ENCODE measurements at places on chromosomes 4 and X.

DNA sequence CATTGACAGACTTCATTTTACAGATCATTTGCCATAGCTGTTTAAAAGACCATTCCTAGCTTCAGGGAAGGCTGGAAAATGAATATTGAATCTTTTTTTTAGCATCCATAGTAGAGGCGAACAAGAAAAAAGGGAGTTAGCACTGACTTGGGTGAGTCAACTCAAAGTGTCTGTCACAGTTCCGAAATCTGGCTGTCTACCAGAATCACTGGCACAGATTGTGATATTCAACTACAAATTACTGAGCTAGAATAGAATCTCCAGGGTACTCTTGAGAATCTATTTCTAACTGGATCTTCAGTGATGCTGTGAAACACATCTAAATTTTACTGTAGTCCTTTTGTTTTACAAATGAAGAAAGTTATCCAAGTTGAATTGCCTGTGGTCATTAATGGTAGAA is 31.5 kb downstream of the SEC24B start:
- DNase-seq: no peak

DNA sequence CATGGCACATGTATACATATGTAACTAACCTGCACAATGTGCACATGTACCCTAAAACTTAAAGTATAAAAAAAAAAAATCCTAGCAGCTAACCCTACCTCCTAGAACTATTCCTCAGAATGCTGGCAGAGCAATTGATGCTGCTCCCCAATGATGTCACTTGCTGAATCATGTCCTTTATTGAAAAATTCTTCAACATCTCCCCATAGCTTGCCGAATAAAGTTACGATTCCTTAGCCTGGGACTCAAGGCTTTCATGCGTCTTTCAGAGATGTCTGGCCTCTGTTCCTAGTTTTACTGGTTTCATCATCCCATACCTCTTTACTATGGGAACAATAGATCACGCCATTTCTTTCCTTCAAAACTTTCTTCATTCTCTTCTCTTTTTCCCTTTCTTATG is 174.7 kb upstream of the FAT1 start:
- no peak for DNase-seq

DNA sequence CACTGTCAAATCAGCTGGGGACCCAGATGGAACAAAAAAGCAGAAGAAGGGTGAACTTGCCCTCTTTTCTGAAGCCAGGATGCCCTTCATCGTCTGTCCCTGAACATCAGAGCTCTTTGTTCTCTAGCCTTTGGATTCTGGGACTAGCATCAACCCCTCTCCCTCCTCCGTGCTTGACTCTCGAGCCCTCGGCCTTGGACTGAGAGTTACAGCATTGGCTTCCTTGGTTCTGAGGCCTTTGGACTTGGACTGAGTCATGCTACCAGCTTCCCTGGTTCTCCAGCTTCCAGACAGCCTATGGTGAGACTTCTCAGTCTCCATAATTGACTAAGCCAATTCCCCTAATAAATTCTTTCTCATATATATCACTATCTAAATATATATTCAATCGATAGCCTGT is 38.4 kb downstream of the WDFY3 start:
- DNase-seq: no peak

DNA sequence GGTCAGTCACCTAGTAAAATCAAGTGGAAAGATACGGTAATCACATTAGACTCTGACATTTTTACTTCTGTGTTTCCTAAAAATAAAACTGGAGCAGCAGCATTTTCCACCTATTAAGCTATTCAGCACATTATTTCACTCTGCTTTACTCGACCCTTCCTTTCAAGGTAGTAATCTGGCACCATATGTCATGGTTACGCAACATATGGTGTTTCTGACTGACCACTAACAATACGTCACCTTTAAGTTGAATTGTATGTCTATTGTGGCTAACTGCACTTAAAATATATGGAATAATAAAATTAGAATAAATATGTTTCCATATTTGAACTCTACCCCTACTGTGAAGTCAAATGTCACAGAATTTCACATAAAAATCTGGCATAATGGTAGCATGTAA is 168.8 kb downstream of the CDS1 start:
- no peak for DNase-seq

GRCh38 chrX:132842460-132843238 is 115.8 kb downstream of the HS6ST2 start:
- no peak for DNase-seq

DNA sequence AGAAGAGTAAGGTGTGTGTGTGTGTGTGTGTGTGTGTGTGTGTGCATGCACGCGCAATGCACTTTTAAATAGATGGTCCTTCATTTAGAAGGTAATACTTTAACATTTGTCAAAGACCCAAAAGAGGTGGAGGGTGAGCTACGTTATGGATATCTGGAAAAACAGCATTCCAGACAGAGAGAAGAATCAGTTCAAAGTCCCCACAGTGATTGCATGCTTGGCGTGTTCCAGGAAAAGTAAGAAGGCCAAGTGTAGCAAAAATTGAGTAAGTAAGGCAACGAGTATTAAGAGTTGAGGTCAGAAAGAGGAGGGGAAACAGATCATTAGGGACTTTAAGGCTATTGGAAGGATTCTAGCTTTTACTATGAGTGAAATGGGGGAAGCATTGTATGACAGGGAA is 21.9 kb upstream of the GABRE start:
- DNase-seq: no peak

- no peak for DNase-seq
These were observed 248.9 kb downstream of the BCOR start for GRCh38 chrX:39848900-39849299.

DNA sequence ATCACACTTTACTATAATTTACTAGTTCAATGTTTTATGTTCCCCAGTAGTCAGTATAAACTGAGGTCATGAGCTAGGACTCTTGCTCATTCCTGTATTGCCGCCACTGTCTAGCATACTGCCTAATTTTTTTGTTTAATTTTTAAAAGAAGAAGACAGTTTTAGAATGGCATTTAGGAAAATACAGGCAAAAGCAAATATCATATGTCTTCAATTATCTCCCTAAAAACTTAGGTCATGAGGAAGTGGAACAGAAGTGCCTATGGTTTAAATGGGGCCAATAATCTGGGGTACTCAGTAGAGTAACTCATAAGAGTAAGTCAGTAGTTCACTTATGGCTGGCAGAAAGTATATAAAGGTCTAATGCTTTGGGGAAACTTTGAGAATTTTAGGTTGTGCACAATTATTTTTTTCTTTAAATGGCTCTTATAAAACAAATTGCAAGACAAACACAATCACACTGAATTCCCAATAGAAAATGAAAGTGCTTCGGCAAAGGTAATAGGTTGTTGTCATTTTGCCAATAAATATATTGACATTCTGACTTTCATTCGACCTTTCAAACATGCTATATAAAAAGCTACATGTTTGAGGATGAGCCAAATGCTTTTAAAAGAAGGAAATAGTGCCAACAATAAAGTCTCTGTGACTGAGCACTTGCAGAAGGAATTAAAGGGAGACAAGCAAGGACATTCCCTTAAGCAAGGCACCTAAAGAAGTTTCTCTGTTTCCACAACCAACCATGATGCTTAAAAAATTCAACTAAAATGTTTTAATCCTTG is 390.1 kb downstream of the PDGFC start:
- no peak for DNase-seq

DNA sequence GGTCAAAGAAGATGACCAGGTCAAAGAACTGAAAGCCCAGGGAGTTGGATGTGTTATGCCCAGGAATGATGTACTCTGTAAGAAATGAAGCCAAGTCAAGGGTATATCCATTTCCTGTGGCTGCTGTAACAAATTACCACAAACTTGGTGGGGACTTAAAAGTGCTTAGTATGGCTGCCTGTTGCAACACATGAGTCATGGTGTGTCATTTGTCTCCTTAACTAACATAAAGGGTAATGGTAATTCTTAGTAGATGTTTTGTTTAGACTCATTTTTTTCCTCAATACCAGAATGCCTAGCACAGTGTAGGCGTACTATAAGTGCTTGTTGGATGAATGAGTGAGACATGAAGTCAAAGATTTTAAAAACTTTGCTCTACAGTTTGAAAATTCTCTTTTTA is 45.7 kb downstream of the SYTL5 start:
- DNase-seq: no peak

GRCh38 chrX:129235903-129236302 is 287.4 kb downstream of the SMARCA1 start:
- no peak for DNase-seq

DNA sequence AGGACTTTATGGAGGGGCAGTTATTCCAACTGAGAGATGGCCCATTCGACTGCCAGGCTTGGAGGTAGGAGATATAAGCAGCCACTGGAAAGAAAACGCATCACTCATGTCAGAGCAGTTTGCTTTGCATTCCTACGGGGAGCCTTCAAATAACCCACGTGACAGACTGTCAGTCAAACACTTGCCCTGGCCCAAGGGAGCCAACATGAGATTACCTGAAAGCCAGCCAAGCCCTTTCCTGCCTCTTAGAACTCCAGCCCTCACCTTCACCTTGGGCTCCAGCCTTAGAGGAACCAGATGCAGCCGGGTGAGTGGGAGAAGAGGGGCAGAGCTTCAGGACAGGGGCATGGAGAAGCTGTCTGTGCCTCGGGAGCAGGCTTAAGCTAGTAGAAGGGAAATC is 95.3 kb upstream of the CXCL13 start:
- DNase-seq: no peak

DNA sequence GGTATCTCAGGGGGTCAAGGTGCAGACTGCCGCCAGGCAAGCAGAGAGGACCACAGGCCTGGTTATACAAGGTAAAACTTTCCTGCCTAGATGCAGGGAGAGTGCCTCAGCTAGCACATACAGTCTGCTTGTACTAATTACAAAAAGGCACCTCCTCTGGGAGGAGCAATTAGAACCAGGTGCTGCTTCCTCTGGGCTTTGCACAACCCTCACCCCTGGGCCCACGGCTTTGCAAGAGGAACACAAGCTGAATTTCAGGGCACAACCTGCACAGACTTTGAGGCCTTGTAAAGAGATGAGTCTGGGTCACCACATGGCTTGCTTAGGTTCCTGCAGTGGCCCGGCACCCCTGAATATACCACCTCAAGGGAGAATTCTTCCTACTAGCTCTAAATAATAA is 9.2 kb upstream of the CITED1 start:
- DNase-seq: no peak

- DNase-seq: no peak
These were observed 87.2 kb downstream of the RASL11B start for GRCh38 chr4:52949336-52949735.

- no peak for DNase-seq
These were observed 76.1 kb downstream of the HMGB2 start for GRCh38 chr4:173257732-173258717.

GRCh38 chrX:39645178-39645895 is 452.4 kb downstream of the BCOR start:
- DNase-seq: peak; percentile 76

DNA sequence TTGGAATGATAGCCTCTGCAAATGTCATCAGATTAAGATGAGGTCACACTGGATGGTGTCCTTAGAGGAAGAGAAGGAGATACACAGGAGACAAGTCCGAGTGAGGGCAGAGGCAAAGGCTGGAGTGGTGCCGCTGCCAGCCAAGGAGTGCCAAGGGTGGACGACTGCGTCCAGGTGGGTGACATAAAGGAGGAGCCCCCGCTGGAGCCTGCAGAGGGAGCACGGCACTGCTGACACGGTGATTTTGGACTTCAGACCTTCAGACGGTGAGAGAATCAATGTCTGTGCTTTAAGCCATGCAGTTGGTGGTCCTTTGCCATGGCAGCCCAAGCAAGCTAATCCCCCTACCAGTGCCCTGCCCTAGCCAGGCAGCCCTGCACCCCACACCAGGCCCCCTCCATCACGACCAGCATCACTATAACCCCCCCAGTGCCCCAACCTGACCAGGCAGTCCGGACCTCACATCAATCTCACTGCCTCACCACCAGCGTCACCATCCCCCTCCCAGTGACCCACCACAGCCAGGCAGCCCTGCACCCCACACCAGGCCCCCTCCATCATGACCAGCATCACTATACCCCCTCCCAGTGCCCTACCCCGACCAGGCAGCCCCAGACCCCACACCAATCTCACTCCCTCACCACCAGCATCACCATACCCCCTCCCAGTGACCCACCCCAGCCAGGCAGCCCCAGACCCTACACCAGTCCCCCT is 130.0 kb downstream of the HMX1 start:
- no peak for DNase-seq

GRCh38 chr4:104205116-104205515 is 289.6 kb downstream of the CXXC4 start:
- no peak for DNase-seq

DNA sequence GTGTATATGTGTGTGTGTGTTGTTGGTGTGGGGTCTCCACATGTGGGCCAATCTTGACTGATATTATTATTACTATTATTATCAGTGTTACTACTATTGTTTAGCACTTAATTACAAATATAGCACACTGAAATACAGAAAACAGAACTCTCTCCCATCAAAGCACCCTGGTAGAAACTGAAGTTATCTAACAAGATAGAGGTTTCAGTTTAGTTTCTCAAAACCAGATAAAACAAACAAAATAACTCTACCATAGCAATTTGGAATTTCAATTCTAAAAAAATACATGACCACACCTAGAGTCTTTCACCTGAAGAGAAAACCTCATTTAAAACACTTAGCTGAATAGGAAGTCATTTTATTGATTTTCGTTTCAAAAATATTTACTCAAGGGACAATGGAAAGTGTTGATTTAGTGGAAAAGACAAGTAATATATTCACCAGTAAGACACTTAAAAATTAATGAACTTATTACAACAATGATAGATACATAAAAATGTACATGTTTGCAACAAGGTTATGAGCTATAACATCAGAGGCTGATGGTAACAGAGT is 252.3 kb downstream of the PDHA2 start:
- no peak for DNase-seq

GRCh38 chr4:13112030-13112429 is 372.1 kb downstream of the RAB28 start:
- no peak for DNase-seq

GRCh38 chrX:123487236-123487635 is 245.6 kb downstream of the THOC2 start:
- DNase-seq: no peak

GRCh38 chr4:118758293-118758692 is 73.1 kb downstream of the METTL14 start:
- no peak for DNase-seq

GRCh38 chr4:123031664-123032063 is 109.3 kb upstream of the NUDT6 start:
- DNase-seq: no peak

GRCh38 chr4:726838-727237 is 21.2 kb downstream of the PCGF3 start:
- DNase-seq: no peak

DNA sequence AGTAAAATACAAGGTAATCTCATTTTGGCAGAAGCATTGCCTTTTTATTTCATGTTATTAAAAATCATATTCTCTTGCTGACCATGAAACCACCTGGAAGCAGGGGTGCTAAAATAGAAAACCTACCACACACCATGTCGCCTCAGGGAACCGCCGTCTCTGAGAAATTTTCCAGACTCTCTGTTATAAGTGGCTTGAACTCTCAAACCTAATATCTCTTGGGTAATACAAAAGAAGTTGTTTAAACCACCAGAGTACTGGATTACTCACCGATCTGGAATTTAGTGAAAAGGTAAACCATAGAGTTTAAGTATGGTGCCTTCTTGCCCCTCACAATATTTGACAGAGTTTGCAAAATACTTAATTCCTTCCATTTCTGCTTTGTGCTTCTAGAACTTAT is 27.7 kb downstream of the ENPP6 start:
- no peak for DNase-seq

- DNase-seq: no peak
These were observed 229.1 kb downstream of the DCTD start for GRCh38 chr4:182688081-182688480.

Data from Right ventricle myocardium inferior (tissue), 1 donor.